ENCODE measurements at places on chromosomes 12 and 14.
A peak's percentile ranks its signal among the peaks of the same experiment; 100 is the strongest.

DNA sequence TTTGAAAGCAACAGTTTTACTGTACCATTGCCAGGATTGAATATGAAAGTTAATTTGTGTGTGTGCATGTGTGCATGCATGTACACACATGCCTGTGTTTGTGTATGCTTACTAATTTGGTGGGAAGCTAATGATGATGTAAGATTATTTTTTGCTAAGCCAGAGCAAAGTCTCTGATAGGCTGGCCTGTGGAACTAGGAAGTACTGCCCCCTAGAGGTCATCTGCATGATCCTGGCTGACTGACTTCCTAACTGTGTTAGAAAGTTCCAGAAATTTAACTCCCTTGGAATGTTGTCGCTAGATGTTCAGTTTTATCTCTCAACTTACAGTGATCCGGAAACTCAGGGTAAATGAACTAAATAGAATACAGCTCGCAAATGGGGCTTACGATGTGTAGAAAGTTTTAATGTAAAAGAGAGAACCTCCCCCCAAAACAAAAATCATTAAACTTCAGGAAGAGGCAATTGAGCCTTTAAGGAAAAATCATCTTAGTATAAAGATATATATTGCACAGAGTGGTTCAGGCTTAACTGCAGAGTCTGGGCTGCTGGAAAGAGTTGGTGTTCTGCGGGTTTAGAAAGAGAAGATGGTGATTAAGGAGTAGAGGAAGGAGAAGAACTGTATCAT, 34.3 kb upstream of the SLC38A1 start:
- peak; percentile 61 for ATAC-seq
- H3K36me3 ChIP-seq, result no peaks in the 10 kb centered on the region
- H3K27me3 ChIP-seq, result no peaks in the 10 kb centered on the region

DNA sequence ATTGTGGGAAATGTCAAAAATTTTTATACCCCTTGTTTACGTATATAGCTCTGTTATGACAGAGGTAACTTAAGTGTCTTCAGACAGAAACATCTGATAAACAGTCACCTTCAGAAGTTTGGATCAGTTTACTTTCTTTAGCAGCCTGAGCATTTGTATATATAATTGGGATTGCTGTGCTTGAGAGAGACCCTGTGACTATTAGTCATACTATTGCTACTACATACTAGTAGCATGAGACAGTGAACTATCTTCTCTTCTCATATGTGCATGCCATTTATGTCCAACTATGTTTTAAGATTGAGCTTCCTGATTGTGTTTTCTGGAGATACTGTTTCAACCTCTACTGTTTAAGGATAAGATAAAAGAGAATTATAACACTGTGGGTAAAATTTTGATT, 101.5 kb downstream of the PDE6H start:
- no peak for ATAC-seq
- no peak overlapping the region for H3K4me3 ChIP-seq
- no peak overlapping the region for H3K27ac ChIP-seq
- H3K36me3 ChIP-seq, result no peaks in the 10 kb centered on the region
- H3K4me1 ChIP-seq, result no peaks in the 10 kb centered on the region

DNA sequence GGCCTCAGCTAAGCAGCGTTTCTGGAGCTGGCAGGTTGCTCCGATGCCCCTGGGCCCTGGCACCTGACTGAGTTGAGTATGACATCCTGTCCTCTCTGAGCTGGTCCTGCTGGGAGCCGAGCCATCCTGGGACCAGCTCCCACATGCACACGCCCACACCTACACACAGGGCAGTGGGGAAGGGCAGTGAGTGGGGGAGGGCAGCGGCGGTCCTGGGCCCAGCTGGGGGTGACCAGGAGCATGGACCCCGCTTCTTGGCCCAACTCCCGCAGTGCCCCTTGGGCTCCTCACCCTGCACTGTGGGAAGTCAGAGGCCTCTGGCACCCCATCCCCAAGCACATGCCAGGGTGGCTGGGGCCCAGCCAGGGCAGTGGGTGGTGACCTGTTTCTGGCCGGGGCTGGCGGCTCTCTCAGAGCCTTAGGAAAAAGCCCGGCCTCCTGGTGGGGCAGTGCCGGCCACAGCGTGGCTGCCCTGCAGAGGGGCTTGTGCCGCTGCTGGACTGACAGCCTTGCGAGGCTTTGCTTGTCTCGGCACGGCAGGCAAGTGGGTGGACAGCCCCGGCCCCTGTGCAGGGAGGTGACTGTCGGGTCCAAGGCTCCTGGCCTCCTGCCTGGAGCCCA, 5.9 kb upstream of the CRIP2 start:
- no peaks in the 10 kb centered on the region for H3K36me3 ChIP-seq
- peak overlapping the region; percentile 78 for H3K27ac ChIP-seq
- no peaks in the 10 kb centered on the region for H3K27me3 ChIP-seq
- H3K4me1 ChIP-seq, result peaks cover 64% of the 10 kb centered on the region

DNA sequence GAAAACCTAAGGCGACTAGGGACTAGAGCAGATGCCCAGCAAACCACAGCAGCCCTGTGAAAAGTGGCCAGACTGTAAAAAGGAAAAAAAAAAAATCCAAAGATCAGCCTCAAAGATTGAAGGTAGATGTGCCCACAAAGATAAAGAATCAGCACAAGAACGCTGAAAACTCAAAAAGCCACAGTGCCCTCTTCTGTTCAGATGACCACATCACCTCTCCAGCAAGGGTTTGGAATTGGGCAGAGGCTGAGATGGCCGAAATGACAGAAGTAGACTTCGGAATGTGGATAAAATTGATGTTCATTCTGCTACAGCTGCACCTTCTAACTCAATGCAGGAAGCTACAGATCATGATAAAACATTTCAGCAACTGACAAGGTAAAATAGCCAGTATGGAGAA, 154.4 kb downstream of the GPHN start:
- no peaks in the 10 kb centered on the region for H3K4me1 ChIP-seq
- H3K36me3 ChIP-seq, result no peaks in the 10 kb centered on the region
- H3K27ac ChIP-seq, result no peak overlapping the region

GRCh38 chr12:51866324-51866723, 17.8 kb upstream of the FIGNL2 start:
- no peaks in the 10 kb centered on the region for H3K36me3 ChIP-seq
- no peak overlapping the region for H3K4me3 ChIP-seq
- H3K27me3 ChIP-seq, result peaks cover 95% of the 10 kb centered on the region
- no peak overlapping the region for H3K27ac ChIP-seq
- no peak for ATAC-seq

- H3K36me3 ChIP-seq, result no peaks in the 10 kb centered on the region
- H3K27ac ChIP-seq, result no peak within 1 kb of the TSS
- ATAC-seq, result no peak
- no peak within 1 kb of the TSS for H3K4me3 ChIP-seq
- no peaks in the 10 kb centered on the region for H3K4me1 ChIP-seq
- peaks cover 47% of the 10 kb centered on the region for H3K27me3 ChIP-seq
Observed at GRCh38 chr12:71938728-71939385, at the start of gene TPH2. TPH2 (plus strand) TSS chr12:71938845; CDS start chr12:71938987, 142 bp downstream.

DNA sequence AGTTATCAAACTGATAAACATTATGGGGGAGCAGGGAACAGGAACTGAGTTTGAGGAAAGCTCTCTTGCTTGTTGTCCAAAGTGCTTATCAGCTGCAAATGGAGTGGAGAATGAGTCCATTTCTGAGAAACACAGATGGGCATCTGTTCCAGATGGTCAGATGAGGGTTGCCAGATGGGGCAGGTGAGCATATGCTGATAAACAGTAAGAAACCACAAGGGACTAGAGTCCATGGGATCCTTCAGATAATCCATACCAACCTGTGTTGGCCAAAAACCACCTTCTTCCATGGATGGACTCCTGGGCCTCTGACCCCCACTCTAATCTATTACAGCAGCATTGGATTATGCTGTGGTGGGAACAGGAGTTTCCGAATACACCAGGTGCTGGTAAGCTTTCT, 38.3 kb downstream of the GNS start:
- no peak overlapping the region for H3K4me3 ChIP-seq
- no peak overlapping the region for H3K27ac ChIP-seq

DNA sequence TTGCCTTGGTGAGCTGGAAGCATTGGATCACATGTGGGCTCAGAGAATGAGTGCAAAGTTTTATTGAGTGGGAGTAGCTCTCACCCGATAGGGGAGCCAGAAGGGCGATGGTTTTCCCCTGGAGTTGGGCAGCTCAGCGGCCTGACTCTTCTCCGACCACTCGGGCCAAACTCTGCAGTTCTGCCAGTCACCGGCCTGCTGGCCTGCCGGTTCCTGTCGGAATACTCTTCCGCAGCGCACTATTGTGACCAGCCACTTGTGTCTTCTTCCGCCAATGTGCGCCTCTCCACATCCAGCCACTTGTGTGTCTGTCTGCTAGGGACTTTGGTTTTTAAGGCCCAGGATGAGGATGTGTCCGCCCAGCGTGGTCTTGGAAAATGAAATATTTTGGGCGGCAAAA, 43.5 kb upstream of the PRKD1 start:
- no peak for ATAC-seq
- H3K4me1 ChIP-seq, result no peaks in the 10 kb centered on the region
- H3K27me3 ChIP-seq, result no peaks in the 10 kb centered on the region
- H3K27ac ChIP-seq, result no peak overlapping the region
- no peaks in the 10 kb centered on the region for H3K36me3 ChIP-seq
- H3K4me3 ChIP-seq, result no peak overlapping the region

DNA sequence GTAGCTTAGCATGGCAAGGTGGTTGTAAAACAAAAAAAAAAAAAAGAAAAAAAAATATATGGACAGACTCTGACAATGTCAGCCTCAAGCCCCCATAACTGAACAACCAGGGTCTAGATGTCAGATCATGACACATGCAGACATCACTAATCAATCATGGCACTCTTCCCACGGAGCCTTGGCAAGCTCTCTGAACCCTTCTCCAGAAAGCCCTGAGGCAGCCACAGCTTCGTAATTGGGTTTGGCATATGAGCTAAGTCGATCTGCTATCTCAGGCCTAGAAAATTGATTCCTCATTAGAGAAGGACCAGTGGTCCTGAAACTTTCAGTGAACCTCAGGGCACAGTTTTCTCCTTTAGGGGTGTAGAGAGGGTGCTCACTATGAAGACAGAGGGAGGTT, 112.2 kb downstream of the GPR135 start:
- no peak for ATAC-seq
- H3K36me3 ChIP-seq, result no peaks in the 10 kb centered on the region
- H3K4me3 ChIP-seq, result no peak overlapping the region
- H3K27ac ChIP-seq, result peak overlapping the region; percentile 89
- peaks cover 25% of the 10 kb centered on the region for H3K4me1 ChIP-seq

DNA sequence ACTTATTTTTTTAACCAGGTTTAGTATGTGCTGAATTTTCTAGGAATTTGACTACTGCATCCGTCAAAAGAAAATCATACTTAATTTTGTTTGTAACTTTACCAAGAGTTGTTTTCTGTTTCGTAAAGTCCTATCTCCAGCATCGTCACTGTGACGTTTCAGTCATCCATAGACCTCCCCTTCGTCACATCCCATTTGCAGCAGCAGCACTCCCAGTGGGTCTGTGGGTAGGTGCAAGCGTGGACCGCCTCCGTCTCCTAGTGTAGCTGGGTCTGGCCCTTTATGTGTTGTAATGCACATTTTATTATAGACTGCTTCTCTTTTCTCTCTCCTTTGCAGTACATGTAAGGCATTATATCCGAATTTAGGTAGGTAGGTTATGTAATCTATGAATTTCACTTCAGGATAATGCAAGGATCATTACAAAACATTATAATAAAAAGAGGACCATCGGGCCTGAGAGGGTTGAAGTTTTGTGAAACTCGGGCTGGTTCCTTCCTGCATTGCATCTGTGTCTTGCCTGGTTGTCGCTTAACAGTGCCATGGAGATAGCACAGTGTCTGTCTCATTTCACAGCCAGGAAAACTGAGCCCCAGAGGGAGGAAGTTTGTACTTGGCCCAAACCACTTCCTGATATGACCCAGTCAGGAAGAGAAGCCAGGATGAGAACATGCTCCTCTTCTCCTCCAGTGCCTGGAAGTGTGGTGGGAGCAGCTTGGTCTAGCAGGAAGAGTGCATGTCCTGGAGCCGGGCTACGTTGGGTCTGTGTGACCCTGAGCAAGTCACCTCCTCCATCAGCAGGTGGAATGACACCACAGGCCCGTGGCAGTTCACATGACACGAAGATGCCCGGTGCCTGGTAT, 41.3 kb downstream of the EVL start:
- peak overlapping the region; percentile 32 for H3K27ac ChIP-seq
- no peaks in the 10 kb centered on the region for H3K27me3 ChIP-seq
- H3K4me3 ChIP-seq, result no peak overlapping the region
- H3K36me3 ChIP-seq, result no peaks in the 10 kb centered on the region
- no peak for ATAC-seq

- no peaks in the 10 kb centered on the region for H3K36me3 ChIP-seq
- H3K27ac ChIP-seq, result no peak overlapping the region
- H3K27me3 ChIP-seq, result peaks cover 11% of the 10 kb centered on the region
- ATAC-seq, result no peak
Observed at GRCh38 chr12:125512541-125513298, 447.5 kb downstream of the AACS start.

GRCh38 chr14:34983148-34983760, 462 bp downstream of the SRP54 start:
- ATAC-seq, result peak; percentile 9
- no peaks in the 10 kb centered on the region for H3K36me3 ChIP-seq
- no peaks in the 10 kb centered on the region for H3K27me3 ChIP-seq

Data from gastroesophageal sphincter (tissue), 4 donors.